Brain microvascular endothelial cell (primary cell): ENCODE measurements at places on chromosomes 2 and 18.
A peak's percentile ranks its signal among the peaks of the same experiment; 100 is the strongest.

DNA sequence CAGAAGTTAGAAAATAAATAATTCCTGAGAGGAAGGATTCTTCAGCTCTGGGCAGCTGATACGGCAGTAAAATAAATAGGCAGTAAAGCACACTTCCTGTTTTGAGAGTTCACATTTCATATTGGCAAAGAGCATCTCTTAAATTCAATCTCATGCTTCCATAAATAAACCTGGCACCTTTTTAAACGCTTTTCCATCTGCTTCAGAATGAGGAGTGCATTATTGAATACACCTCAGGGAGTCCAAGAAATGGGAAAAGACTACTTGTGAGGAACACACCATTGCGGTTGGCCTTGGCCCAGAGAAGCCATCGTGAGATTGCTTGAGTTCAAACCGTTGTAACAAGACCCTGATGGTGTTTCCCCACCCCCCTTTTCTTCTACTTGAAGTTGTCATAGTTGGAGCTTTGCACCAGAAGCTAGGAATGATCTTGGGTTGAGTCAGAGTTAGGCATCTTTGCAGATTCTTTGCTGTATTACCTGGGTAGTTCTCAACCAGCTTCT is 123.9 kb downstream of the RDH14 start:
- peak; percentile 44 for DNase-seq

DNA sequence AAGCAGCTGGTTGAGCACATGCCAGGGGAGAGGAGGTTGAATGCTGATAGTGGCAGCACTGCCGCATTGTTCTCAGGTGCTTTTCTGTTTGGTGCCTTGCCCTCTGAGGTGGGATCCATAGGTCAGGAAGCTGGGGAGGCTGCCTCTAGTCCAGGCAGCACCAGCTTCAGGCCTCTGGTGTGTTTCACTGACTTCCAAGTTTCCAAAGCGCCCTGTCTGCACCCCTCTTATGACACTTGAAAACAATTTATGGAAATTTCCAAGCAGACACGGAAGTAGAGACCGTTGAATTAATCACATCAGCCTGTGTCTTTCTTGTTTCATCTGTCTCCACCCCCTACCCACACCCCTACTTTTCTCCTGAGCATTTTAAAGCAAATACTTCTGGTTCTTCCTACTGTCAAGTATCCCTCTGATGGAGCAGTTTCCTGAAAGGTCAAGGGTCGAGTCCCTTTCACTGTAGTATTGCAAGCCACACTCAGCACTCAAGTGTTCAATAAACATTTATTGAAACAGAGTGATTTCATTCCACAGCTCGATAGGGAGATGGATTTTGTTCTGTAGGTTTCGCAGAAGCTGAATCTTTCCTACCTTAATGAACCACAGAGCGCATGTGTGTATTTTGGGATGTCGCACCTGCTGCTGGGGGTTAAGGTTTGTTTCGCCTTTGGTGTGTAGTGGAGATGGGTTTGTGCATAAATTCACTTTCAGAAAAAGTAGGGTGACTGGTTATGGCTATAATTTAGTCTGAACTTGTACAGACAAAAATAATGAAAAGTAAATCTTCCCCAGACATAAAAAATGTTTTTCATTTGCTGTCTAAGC is 21.4 kb downstream of the DGKD start:
- DNase-seq = no peak

DNA sequence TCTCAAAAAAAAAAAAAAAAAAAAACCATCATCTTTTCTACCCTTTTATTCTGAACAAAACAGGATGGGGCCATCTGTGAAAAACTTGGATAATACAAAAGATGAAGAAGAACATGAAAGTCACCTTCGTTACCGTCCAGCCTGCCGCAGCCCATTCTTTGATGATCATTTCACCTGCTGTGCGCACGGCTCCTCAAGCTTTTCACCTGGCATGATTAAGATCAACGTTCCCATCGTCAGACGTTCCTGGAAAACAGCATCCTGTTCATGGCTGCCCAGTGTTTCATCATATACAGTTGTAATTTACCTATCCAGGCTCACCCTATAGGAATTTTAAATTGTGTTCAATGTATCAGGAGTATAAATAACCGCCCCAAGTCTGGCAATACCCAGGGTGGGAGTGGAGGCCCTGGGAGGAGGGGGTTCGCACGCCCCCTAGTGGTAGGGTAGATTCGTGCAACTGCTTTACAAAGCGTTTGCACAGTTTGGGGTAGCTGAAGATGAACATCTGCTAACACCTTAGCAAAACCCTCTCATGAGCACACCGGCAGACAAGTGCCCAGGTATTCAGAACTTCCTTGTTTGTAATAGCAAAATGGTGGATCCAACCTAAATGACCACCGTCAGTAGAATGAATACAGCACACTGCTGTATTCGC is 49.0 kb upstream of the GLI2 start:
- no peak for DNase-seq

GRCh38 chr18:58975781-58976180 is 111.1 kb downstream of the ZNF532 start:
- no peak for DNase-seq

DNA sequence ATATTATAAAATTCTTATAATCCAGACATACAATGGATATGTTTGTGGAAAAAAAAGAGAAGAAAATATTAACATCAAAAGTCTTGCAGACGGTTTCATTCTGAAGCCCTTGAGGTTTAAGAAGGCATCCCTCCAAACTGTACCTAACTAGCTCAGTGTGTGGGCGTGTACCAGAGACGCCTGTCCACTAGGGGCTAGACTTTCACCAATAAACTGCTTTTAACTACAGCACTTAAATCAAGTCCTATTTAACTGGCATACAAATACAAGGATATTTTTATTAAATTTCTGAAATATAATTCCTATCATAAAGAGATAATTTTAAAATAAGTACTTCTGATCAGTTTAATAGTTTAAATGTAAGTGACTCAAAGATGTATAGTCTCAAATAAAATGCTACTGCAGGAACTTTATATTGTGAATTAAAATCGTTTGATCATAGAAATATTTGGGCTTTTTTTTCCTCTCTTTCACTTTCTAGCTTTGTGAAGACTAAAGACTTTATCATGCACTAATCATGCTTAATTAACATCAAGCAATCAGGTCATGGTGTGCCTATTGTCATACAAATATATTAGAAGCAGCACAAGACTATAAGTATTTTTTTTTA is 437.7 kb downstream of the SATB2 start:
- peak; percentile 17 for DNase-seq
